AG20443 (cell line): ENCODE measurements at places on chromosomes 7 and 10.

DNA sequence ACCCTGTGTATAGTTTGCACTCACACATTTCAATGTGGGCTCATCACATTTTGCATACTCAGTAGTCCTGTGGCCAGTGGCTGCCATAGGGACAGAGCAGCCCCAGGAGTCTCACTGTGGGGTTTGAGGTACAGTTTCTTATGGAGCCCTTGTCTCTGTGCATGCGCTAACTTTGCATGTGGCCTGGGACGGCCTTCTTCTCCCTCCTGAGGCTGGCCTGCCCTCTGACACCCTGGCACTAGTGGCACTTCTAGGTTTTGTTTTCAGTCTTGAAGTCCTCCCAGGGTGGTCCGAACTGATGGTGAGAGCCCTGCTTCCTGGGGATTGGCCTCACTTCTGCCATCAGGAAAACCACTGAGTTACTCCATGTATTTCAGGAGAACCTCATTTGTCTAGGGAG is 21.2 kb downstream of the NACAD start:
- no peak for DNase-seq

- no peak for DNase-seq
Observed at GRCh38 chr7:106855540-106856132, 9.4 kb upstream of the PIK3CG start.

GRCh38 chr10:133523631-133524203 is 3.4 kb upstream of the CYP2E1 start:
- no peak for DNase-seq

- no peak for DNase-seq
Observed at GRCh38 chr7:141178486-141179135, 104.7 kb downstream of the TMEM178B start.

- DNase-seq: no peak
Observed at GRCh38 chr10:79111846-79112614, 43.3 kb downstream of the ZMIZ1 start.

DNA sequence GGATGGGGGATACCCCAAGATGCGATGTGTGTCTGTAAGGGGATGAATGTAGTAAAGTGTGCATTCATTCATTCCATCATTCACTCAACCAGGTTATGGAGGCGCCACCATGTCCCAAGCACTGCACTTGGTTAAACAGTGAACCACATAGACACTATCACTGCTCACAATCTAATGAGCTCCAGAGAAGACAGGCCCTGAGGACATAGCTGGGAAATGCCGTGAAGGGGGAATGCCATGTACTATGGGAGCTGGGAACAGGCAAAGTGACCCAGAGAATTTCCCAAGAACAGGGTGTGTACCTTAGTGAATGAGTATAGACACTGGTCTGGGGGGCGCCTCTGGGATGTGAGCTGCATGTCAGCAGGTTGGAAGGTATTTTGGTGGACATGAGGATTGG is 44.5 kb upstream of the LBX1 start:
- no peak for DNase-seq

GRCh38 chr10:33793793-33794192 is 459.3 kb upstream of the NRP1 start:
- DNase-seq: no peak

GRCh38 chr7:116173051-116174028 is 37.0 kb upstream of the TES start:
- DNase-seq: peak; percentile 35

- no peak for DNase-seq
Observed at GRCh38 chr7:64839910-64840309, 45.7 kb downstream of the ZNF138 start.

GRCh38 chr10:91711885-91712680 is 79.2 kb upstream of the PPP1R3C start:
- peak; percentile 19 for DNase-seq

- no peak for DNase-seq
Observed at GRCh38 chr7:41219276-41219675, 483.6 kb downstream of the INHBA start.

GRCh38 chr10:33102071-33102470 is 144.0 kb upstream of the ITGB1 start:
- no peak for DNase-seq

DNA sequence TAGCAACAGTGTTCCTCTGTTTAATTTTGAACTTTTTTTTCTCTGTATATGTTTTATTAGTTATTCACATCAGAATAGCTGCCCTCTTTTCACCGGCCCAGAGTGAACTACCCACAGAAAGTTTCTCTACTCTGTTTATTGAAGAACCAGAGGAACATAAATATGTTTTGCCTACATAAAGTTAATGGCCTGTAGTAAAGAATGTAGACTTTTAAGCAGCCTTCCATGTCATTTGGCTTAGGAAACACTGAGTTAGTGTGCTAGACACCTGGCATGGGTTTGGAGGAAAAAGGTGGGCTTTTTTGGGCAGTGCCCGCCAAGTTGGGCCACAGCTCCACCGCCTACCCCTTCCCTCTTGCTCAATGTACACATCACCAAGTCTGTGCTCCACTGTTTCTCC is 8.9 kb upstream of the MEST start:
- no peak for DNase-seq

- DNase-seq: no peak
Observed at GRCh38 chr10:11166550-11166949, 148.9 kb downstream of the CELF2 start.
